ENCODE measurements at places on chromosomes 5 and 9. TPM values are rescaled to one million over a fixed set of nuclear protein-coding genes. Genes with fewer than 3 reads are reported as not detected.

GPR150 gene
- total RNA-seq: 0.31 TPM

CDX1 gene
- total RNA-seq: not detected

WWC1 gene
- 6.9 TPM for total RNA-seq

GRCh38 chr5:61878471-61878870 lies 427.5 kb upstream of the KIF2A start:
- no peak for ATAC-seq

GRCh38 chr9:98702340-98702739 lies 6.4 kb downstream of the GABBR2 start:
- ATAC-seq: no peak

GRCh38 chr5:147015405-147015804 lies 136.8 kb upstream of the PPP2R2B start:
- no peak for ATAC-seq

DNA sequence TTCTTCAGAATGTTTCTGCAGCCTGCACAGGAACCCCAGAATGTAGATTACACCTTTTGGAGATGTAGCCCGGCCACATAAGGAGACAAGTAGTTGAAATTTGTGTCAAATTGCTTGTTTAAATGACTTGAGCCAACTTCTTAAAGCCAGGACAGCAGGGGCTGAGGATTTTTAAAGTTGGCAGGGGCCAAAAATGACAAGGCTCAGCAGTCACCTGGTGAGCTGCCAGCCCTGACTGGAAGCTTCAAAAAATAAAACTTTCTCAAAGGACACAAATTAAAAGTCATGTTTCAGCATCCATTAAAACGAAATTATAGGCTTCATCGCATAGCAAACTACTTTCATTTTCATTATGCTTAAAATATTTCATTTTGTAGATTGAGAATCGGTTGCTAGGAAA lies 340.3 kb upstream of the WWC1 start:
- ATAC-seq: no peak

- peak; percentile 93 for ATAC-seq
Measured at GRCh38 chr5:91151947-91152346, 231.2 kb downstream of the ARRDC3 start.

DNA sequence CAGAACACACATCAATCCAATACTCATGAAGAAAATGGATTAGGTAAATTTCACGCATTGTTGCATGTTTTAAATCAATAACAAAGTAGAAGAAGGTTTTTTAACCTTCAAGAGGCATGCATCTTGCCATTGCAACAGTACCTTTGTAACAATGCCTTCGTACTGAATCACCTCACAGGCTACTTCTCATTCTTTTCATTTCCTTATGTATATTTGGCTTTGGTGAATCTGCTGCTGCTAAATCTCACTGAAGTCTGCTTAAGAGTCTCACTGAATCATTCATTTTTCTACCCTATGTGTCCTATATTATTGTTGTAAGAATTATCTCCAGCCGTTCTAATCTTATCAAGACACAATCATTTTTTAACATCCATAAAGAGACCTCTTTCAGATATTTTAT lies 152.5 kb downstream of the CDH10 start:
- no peak for ATAC-seq

DNA sequence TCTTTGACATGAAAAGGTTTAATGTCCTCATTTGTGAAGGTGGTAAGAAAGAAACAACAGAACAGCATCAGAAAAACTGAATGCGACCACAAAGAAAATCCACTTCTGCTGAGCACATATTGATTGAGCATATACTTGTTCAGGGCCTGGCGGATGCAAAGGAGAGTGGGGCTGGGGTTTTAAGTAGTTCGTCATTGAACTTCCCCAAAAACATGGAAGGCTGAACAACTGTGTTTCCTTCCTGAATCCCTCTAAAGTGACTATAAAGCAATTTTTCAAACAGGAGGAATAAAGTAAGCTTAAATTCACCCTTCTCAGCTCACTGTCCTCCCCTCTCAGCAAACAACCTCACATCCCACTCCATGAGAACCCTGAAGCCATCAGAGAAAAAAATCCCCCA lies 262.9 kb downstream of the AGTPBP1 start:
- peak; percentile 53 for ATAC-seq
